ENCODE measurements at places on chromosomes 2 and 18.

GRCh38 chr2:190794377-190794776, 86.2 kb upstream of the GLS start:
- no peak for DNase-seq

DNA sequence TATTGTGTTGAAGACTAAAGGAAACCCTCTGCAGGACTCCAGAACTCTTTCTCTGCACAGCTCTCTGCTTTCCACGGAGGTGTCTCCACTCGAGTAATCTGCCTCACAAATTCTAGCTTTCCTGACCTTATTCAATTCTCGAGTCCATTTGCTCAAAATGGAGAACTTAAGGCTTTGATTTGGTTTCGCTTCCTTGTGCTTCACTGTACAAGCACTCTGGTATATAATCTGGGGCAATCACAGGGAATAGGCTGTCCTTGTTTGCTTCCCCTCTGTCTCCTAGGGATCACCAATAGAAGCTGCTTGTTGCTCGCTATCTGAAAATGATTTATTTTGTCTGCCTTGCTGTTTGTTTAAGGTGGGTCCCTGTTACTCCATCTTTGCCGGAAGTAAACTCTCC, 129.1 kb upstream of the DOCK10 start:
- DNase-seq: no peak

DNA sequence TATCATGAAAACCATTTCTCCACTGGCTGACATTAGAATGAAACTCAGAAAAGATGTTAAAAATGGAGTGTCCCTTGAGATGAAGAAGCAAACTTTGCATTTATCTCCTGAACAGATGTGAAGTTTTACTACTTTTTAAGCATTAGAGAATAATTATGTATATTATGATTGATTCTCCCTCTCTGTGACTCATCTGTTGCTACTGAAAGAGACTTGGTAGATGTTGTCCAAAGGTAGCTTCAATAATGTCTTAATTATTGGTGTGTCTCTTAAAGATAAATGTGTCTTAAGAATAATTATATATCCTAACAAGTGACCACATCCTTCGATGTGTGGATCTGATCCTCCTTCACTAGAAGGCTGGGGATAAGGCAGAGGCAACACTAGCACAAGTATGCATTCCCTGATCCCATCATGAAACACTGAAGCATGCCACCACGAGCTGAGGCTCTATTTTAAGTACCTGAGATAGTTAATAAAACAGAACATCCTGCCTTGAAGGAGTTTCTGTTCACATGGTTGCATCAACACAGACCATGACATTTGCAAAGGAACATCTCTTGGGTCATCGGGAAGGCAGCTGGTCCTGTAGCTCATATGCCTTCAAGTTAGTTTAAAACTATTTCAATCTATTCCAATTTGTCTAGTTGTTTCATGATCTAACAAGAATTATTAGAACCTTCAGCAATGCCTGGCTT, 15.5 kb downstream of the RND3 start:
- DNase-seq: no peak

GRCh38 chr2:3034856-3035255, 342.8 kb downstream of the EIPR1 start:
- no peak for DNase-seq

DNA sequence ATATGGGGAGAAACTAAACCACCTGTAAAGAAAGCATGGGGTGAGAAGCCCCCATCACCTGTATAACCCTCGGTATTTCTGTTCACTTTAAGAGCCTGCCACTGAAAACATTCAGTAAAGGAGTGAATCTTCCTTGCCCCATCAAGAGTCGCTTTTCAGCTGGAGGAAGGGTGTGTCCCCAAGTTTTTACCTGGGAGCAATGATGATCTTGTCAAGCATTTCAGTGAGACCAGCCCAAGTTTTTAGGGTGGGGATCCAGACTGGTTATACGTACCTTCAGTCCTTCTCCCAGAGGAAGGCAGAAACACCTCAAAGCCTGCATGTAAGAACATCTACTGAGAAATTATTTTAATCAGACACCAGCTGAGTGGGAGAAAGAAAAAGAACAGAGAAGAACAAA, at the start of gene DSG1:
TSS of gene DSG1 (plus strand) at position 301 of the 400 bp plus-strand sequence. CDS start 141 bp downstream, outside the sequence.
- DNase-seq: no peak

- DNase-seq: no peak
Observed at GRCh38 chr18:63264871-63265270, 54.7 kb downstream of the BCL2 start.

DNA sequence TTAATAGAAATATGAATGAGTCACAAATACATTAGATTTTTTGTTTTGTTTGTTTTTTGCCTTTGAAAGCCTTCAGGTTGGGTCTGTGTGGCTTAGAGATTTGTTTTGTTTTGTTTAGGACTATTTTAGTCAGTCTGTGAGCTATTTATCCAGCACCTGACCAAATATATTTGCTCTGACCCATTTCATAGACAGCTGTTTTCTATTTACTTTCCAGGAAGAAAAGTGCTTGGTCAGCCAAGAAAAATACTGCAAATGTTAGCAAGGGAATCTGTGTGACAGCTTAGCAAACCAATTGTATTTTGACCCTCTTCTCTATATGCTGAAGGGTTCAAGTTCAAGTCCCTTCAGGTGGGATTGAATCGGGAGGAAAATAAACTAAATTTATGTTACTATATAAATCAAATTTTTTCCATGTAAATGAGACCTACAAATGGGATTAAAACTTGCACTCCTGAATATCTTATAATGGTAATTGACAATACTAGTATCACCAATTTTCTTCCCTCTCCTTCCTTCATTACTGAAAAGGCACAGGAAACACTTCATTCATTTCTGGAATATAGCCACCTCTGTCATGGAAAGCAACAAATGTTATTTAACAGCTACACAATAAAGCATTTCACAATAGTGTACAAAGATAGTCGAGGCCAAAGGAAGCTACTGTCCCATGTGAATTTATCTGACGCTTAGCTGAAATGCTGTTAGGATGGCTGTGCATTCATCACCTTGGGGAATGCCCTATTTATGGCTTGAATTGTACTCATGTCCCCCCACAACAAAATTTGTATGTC, 23.1 kb upstream of the KLF7 start:
- DNase-seq: no peak

DNA sequence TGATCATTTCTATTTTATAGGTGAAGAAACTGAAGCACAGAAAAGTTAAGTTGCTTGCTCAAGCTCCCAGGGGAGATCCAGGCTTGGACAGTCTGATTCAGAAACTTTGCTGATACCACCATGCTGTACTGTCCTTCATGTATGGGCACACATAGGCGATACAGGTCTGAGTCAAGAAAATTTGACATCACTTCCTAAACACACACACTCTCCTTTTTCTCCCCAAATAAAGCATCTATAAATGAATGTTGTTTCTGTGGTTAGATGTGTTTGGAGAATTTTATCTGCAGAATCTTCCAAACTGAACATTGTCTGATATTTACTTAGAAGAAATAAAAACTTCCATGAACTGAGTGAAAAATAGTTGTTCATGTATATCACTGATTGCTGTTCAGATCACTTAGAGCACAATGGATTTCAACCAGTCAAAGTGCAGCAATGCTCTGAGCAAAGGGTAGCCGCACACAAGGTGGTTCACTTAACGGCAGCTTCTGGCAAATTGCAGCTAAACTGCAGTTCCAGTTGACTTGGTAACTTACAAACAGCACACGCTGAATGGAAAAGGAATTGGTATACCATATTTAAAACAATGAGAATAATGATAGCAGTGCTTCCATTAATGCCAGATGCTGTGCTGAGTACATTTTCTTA, 10.0 kb upstream of the AGFG1 start:
- DNase-seq: no peak

GRCh38 chr2:219593154-219593553, 4.5 kb upstream of the STK11IP start:
- DNase-seq: no peak

DNA sequence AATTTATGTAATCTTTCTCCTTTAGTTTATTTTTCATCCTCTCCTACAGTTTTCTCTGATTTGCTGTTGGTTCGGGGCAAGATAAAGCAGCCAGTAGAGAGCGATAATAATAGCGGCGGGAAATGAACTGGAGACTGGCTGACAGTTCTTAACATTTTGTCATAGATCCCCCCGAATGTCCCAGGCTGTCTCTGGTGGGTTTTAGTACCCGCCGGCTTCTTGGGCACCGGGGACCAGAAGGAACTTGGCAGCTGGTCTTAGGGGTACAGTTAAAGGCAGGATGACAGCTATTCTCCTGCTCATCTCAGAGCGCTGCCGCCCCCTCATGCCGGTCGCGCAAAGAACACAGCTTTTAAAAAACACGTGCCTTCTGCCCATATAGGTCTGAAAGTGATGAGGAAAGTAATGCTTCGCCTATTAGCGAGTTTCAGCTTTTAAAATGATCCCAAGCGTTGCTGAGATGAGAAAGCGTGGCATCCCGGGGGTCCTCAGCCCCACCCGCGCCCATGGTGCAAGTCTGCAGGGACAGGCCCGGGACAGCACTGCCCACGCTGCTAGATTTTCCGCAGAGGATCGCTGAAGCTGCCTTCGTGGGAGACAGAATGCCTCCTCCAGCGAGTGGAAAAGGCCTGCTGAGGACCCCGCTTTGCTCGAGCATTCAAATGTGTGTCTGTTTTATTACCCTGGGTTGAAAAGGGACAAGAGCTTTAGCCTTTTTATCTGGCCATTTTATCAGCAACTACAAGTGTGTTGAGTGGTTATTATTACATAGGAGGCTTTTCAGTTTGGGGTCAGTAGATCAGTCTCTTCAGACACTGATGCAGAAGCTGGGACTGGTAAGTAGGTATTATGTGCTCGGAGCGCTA, 3.8 kb downstream of the ONECUT2 start:
- peak; percentile 90 for DNase-seq

DNA sequence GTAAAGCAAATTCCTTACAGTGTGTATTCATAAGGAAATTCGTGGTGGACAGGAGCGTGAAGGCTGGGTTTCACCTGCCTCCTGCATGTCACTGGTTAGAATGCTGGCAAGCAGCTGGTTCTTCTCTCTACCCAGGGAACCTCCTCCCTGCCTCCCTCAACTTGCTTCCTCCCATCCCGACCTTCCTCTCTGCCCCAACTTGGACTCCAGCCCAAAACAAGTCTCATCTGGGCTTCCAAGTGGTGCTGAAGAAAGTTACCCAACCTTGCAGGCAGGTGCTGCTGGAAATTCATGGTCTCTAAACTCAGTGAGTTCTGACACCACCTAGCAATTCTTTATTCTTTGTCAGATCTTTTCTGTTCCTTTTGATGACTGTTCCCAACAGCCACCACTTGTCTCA, 184.5 kb downstream of the BCL2 start:
- DNase-seq: no peak

- DNase-seq: peak; percentile 41
Observed at GRCh38 chr2:290090-290722, 2.3 kb upstream of the ALKAL2 start.

Measured in D721Med (cell line).